T-helper 1 cell (primary cell): ENCODE measurements at places on chromosomes 11 and 22.

GRCh38 chr11:77410076-77410827 lies 63.6 kb downstream of the PAK1 start:
- no peak for DNase-seq

- no peak for DNase-seq
These were observed 9.4 kb downstream of the SYTL2 start for GRCh38 chr11:85801527-85801926.

DNA sequence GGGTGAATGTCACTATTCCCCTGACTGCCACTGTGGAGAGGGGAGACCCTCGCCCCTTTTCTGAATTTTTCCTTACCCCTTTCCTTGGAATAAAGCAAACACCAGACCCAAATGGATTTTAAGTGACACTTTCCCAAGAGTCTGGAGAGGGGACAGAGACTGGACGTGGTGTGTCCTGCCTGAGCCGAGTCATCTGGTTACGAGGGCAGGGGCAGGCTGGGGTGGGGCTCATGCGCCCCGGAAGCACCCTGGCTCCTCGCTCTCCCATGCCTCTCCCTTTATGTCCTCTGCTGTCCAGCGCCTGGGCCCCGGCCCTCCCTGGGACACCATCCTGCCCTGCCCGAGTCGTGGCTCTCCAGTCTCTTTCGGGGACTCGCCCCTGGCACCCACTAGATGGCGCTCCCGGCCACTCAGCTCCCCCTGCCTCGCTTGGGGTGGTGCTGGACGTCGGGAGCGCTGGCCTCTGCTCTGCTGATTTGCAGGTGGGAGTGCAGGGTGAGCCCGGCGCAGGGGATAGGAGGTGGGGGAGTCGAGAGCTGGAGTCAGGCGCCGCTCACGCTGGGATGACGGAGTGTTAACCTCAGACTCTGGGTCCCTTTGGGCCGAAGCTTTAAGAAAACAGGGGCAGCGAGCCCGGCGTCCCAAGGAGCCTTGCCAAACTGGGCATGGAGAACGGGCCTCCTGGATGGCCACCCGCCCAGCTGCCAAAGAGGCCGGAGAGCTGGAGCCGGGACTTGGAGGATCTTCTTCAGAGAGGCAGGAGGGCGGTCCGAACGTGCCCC lies 89.8 kb downstream of the RPS6KA4 start:
- peak; percentile 52 for DNase-seq

- no peak for DNase-seq
These were observed 79.5 kb downstream of the GAB2 start for GRCh38 chr11:78338138-78338537.

- peak; percentile 29 for DNase-seq
These were observed 1.3 kb downstream of the GNG3 start for GRCh38 chr11:62708793-62709192.

DNA sequence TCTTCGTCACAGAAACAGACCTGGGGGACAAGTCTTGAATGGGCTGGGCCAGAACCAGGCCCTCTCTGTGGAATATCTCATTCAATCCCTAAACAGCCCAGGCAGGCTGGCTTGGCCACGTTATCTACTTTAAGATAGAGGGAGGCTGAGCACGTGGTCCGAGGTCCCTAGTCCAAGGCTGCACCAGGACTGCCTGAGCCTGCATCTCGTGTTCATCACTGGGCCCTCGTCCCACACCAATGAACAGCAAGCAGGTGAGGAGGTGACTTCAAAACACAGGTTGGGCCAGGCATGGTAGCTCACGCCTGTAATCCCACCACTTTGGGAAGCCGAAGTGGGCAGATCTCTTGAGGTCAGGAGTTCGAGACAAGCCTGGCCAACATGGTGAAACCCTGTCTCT lies 20.3 kb upstream of the FGF3 start:
- no peak for DNase-seq

- DNase-seq = no peak
These were observed 1000.4 kb downstream of the OPCML start for GRCh38 chr11:132531921-132532320.

DNA sequence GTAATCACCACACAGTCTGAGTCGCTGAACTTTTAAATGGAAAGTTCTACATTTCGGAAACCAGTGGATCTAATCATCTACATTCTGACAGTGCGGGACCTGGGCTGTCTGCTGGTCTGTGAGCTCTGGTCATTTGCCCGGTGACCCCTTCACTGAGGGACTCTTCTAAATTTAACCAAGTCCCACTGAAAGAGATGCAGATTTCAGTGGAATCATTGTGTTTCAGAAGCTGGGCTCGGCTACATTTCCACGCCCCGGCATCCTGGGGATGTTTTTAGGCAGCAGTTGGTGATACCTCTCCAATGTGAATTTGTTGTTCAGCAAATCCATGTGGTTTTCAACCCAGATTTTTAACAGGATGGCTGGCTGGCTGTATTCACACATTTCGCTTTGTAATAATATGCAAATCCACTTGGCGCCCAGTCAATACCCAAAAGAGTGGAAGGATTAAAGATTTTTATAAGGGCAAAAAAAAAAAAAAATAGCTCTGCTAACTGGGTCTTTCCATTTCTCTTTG lies 145.5 kb upstream of the RASSF10 start:
- DNase-seq = no peak

- DNase-seq = no peak
These were observed 118.8 kb downstream of the ATM start for GRCh38 chr11:108341654-108342053.
